Nephron progenitor cell (in vitro differentiated cells): ENCODE measurements at places on chromosomes 4 and X.

- no peak for DNase-seq
Observed at GRCh38 chrX:136671006-136671610, 23.1 kb downstream of the CD40LG start.

GRCh38 chrX:153902385-153902784, 2.1 kb upstream of the AVPR2 start:
- DNase-seq = no peak

- DNase-seq = no peak
Observed at GRCh38 chrX:24862343-24862742, 153.4 kb downstream of the ARX start.

- DNase-seq = no peak
Observed at GRCh38 chr4:55074386-55074785, 51.0 kb downstream of the KDR start.

DNA sequence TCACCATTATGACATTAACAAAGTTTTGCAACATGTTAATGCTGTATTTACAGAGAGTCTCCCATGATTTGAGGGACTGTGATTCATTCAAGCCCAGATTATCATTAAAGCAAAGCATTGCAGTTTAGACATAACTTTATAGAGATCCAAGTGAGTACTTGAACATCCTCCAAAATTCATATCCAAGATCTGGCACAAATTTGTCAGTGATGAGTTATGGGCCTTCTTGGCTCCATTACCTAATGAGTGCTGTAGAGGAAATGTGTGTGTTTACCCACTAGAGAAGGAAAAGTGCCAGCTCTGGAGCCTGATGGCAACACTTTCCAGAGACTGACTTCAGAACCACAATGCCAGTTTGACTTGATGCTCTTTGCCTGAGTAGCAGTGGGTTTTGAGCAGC, 432.3 kb downstream of the GALNTL6 start:
- DNase-seq = no peak

DNA sequence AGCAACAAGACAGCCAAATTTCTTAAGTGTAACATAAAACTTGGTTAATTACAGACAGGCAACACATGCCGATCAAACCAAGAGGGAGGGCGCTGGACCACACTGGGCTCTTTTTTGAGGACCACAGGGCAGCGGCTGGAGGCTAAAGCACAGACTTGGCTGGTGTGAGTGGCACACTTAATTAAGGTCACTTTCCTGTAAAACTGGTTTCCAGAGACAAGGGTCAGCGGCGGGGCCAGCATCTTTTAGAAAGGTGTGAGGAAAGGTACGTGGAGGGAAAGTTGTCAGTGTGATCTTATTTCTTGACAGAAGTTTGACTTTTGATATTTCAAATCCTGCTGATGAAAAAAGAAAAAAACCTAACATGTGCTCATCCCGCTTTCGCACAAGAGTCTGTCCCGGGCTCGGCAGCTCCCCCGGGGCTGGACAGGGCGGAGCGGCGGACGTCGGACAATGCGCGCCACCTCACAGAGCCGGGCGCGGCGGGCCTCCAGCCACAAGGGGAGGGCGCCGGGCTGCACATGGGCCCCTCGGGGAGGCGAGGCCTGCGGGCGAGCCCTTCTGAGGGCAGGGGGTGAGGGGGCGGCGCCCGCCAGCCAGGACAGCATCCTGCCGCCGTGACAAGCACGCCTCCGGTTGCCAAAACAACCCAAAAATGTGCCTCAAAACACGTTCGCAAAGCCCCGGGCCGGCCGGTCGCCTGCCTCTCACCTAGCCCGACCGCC, 660 bp upstream of the HSPA4L start:
- DNase-seq = no peak

DNA sequence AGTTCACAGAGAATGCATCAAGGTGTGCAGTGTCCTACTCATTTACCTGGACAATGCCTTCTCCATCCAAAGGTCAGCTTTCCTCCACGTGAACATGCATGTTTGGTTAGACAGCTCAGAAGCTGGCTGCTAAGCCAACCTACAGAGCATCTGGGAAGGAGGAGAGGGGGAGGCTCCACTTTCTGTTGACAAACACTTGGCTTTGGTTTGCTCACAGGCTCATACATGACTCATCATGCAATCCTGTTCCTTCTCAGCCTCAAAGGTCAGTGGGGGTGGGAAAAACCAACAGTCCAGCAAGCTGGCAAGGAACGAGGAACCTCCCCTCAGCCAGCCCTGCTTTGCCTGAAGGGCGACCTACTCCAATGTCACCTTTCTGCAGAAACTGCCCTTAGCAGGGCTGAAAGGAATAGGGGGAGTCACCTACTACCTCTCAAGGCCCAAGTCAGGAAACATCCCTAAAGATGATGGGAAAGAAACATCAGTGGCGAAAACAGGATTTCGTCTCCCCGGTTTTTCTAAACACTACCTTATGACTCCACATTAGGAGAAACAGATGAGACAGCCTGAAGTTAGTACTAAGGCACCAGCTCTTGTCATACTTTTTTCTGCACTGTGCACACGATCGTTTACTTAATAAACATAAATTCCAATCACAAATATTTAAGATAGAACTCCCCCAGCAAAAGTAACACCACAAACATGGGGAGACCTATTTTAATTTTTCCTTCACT, 37.9 kb downstream of the RELL1 start:
- peak; percentile 33 for DNase-seq

DNA sequence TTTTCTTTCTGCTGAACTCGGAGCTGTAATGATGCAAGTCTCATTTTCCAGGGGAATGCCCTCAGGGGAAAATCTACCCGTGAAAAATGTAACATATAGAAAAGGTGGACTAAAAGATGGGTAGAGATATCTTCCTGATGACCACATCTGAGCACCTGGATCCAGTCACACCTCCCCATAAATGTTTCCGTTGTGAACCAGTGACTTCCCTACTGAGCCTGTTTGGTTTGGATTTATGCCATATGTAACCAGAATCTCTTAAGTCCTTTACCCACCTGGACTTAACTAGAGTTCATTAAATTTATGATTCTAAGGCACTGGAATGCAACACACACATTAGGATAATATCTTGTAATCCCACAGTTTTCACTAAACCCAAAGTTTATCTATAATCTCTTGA, 171.1 kb downstream of the ZNF330 start:
- no peak for DNase-seq

- no peak for DNase-seq
Observed at GRCh38 chr4:74159143-74159709, 1.3 kb downstream of the MTHFD2L start.

- no peak for DNase-seq
Observed at GRCh38 chr4:8768357-8768999, 103.2 kb downstream of the HMX1 start.

DNA sequence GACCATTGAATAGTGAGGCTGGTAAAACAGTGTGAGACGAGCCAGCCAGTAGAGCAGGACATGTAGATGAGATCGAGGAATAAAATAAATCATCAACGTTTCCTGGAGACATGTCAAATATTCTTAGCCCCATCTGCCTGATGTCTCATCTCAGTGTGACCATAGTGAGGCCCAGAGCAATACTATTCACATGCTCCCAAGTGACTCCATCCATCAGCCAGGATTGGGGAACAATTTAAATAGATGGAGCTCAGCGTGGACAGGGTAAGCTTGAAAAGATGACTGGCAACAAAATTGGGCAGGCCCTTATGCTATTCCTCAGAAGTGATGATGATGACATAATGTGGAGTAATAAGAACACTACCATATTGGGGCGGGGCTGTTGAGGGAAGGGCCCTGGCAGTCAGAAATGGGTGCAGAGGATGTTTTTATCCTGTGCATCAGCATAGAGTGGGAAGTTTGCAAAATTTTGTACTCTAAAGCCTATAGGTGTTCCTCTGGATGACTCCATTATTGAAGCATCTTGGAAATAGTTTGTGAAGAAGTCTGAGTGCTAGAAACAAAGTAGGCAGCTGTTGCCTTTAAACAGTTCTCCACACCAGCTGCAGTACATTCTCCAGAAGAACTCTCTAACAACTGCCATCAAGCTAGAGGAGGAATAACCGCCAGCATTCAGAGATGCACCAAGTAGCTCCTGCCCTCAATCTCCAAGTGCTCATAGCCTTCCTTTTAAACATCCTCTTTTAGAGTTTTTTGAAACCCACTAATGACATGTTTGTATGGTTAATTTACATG, 333.0 kb downstream of the DCHS2 start:
- no peak for DNase-seq

GRCh38 chr4:180179146-180179545, 2064.1 kb upstream of the TENM3 start:
- no peak for DNase-seq

- DNase-seq = peak; percentile 48
Observed at GRCh38 chrX:33726281-33727160, 405.6 kb downstream of the FAM47A start.

- DNase-seq = no peak
Observed at GRCh38 chr4:163194593-163194992, 27.9 kb upstream of the NAF1 start.

- no peak for DNase-seq
Observed at GRCh38 chr4:155972098-155972497, 18.4 kb upstream of the CTSO start.

- DNase-seq = no peak
Observed at GRCh38 chrX:44245733-44246132, 97.7 kb downstream of the EFHC2 start.

GRCh38 chrX:4110964-4111363, 397.5 kb upstream of the PRKX start:
- no peak for DNase-seq

- DNase-seq = peak; percentile 71
Observed at GRCh38 chrX:71181910-71182799, 37.5 kb downstream of the NLGN3 start.
